Tibial artery (tissue), 4 donors: ENCODE measurements at places on chromosomes 13 and 19.

- no peak for DNase-seq
These were observed 1806.1 kb upstream of the MIR17HG start for GRCh38 chr13:89541091-89542030.

DNA sequence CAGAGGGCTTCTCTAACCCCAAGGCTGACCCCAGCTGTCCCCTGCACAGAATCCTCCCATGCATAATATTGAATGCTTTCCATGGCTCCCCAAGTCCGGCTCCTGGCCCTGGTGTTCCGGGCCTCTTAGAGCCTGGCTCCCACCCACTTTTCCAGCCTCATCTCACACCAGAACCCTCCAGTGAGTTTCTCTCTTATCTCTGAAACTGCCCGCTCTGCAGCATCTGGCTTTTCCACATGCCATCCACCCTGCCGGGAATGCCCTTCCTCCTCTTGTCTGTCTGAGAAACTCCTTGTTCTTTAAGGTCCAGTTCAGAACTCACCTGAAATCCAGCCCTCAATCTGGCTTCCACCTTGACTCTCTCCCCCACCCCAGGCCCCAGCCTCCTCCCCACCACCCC is 6.8 kb downstream of the SYNGR4 start:
- no peak for DNase-seq

DNA sequence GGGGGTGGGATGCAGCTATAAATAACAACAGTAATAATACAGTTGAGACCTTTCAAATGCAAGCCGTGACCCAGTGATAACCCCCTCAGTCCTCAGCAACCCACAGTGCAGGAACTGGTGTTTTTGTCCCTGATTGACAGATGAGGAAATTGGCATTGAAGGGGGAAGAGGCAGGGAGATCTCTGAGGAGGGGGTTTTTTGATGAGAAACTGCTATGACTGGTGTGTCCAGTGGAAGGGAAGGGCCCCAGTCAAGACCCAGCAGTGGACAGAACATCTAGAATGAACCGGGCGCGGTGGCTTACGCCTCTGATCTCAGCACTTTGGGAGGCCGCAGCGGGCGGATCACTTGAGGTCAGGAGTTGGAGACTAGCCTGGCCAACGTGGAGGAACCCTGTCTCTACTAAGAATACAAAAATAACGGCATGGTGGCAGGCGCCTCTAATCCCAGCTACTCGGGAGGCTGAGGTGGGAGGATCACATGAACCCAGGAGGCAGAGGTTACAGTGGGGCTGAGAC is 1.9 kb downstream of the MAP1S start:
- no peak for DNase-seq

GRCh38 chr19:1904860-1905109 is 414 bp upstream of the ADAT3 start:
- no peak for DNase-seq

DNA sequence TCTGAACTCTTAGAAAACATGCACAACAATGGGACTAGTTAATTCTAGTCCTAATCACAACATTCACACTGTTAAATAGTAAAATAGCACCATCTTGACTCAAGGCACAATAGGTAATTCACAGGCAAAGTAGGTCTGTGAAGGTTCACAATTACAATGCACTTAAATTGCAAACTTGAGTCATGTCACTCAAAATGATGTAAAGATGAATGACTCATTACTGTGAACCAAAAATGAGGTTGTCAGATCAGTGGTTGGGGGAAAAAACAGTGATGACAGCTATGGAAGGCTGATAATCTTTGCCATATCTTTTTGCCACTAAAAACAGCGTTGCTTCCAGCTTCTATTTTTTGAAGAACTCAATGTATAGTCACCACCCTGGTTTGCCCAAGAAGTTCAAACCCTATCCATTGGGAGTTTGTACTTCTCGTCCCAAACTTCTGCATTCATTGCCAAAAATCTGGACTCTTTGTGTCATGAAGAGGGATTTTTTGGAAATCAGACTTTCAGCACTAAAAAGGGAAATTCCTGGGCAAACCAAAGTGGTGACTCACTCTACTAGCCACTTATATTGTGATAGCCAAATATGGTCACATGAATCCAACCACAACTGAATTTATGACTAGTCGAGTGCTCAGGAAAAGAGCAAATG is 200.9 kb upstream of the TMTC4 start:
- DNase-seq = no peak

GRCh38 chr19:6534451-6535093 is 3.7 kb downstream of the TNFSF9 start:
- DNase-seq = no peak

GRCh38 chr13:49253310-49253709 is 5.6 kb downstream of the CDADC1 start:
- DNase-seq = no peak

DNA sequence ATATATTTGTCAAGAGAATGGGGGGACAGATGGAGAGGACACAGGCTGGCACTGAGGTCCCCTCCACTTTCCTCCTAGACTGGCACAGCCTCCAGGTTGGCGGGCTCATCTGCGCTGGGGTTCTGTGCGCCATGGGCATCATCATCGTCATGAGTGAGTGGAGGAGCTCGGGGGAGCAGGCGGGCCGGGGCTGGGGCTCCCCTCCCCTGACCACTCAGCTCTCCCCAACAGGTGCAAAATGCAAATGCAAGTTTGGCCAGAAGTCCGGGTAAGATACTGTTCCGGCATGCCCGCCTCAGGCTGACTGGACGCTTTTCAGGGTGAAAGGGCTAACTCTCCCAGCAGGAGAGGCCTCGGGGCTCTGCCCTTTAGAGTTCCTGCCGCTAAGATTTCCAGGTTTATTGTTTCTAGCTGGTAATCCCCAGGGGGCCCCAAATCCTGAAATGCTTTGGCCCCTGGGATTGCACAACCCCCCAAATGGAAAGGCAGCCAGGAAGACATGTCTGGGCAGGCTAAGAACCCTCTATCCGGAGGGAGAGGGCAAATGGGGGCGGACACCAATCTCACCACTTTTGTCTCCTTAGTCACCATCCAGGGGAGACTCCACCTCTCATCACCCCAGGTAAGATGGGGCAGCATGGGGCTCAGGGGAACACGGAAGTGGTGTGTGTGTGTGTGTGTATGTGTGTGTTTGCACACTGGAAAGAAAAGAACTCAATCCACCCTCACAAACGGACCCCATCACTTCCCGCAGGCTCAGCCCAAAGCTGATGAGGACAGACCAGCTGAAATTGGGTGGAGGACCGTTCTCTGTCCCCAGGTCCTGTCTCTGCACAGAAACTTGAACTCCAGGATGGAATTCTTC is 7.3 kb downstream of the FXYD3 start:
- no peak for DNase-seq

DNA sequence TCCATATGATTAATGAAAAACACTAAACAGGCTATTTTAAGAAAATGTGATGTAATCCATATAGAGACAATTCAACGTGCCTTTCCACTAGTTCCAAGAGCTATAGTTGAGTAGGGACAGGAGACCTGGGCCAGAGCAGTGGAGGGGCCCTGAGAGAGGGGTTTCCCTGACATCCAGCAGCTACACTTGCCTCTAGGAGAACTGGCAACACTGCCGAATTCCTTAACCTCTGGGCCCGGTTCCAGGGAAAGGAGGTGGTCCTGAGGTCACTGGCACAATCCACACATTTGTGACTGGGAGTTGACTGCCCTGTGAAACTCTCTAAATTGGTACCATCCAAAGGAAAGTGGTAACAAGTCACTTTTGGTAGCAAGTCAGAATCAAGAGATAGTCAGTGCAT is 264.4 kb downstream of the DCLK1 start:
- no peak for DNase-seq

GRCh38 chr13:30043631-30043925 is 193.2 kb upstream of the UBL3 start:
- DNase-seq = no peak

- DNase-seq = no peak
These were observed 32.3 kb upstream of the FGF9 start for GRCh38 chr13:21638319-21639282.

GRCh38 chr19:16185768-16186123 is 536 bp downstream of the FAM32A start:
- peak; percentile 46 for DNase-seq

DNA sequence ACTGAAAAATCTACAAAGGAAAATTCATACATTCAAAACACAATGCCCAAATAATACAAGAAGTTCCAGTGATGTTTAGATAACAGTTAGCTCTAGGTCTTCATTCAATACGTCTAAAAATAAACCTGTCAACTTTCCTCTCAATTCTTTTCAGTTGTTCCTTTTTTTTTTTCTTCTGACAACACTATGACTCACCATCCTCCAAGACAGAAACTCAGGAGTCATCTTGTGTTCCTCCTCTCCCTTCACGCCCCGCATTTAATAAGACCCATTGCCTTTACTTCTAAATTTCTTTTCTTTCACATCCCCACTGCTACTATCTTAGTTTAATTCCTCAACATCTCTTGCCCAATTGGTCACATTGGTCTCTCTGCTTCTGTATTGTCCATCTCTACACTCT is 759.9 kb downstream of the GPC5 start:
- DNase-seq = no peak

DNA sequence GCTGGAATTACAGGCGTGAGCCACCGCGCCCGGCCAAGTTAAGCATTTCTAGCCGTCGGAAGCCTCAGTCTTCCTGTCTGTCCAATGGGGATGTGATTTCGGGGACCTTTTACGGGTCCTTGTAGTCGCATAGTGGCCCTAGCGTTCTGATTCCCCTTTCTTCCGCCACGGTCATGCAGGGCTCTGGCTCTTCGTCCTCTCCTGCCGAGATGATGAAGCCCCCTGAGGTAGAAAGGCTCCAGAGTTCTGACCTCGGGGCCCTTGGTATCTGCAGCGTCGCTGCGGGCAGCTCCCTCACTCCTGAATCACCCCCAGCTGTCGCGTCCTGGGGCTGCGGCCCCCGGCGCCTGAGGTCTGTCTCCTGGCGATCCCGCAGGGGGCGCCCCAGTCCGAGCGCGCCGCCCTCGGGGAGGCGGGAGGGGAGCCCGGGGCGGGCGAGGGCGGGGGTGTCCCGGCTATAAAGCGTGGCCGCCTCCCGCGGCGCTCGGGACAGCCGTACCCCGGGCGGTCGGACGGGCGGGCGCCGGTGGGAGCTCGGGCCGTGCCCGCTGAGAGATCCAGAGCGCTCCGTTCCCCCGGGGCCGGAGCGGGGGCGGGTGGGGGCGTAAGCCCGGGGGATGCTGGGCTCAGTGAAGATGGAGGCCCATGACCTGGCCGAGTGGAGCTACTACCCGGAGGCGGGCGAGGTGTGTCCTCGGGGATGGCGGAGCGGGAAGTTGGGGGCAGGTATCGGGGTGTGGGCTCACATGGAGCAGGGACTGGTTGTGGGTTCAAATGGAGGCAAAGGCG is at the start of gene FOXA3:
Gene FOXA3, plus strand, starts transcription at position 487 of the 789 bp plus-strand sequence. Its CDS starts 131 bp downstream, at position 618.
- no peak for DNase-seq

DNA sequence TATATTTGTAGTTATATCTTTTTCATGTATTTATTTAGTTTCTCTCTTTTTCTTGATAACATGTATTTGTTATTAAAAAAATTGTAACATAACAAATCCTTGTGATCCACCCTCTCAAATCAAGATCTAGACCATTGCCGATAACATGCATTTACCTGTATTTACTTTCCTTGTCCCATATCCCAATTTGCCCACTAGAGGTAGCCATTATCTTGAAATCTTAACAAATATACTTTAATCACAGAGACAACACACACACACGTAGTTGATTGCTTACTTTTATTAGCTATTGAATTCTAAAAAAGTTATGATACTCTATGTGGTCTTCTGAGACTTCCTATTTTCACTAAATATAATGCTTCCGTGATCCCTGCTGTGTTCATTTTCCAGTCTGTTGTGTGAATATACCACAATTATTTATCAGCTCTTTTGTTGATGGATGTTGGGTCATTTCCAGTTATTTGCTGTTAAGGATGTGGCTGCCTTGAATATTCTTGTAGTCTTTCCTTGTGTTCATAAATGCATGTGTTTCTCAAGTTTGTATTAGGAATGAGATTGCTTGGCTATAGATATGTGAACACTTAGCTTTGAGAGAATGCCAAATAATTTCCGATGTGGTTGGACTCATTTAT is 31.3 kb upstream of the ZMYM2 start:
- DNase-seq = no peak

DNA sequence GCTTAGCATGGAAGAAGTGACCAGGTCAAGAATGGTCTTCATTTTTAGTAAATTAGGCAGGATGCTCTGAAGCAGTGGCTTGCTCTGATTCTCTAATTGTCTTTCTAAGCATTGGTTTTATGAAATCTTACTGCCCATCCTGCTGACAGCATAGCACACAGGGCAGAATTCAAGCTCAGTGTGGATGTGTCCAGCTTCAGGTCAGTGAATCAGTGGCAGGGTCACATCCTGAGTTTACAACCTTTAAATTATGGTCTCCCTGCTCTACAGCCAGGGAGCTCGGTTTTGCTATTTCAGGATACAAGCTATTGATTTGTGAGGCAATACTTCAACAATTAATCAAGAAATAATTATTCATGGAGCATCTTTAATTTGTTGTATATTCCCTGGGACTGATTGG is 202.3 kb upstream of the RXFP2 start:
- DNase-seq = no peak

GRCh38 chr13:51070005-51070649 is 40.9 kb downstream of the C13orf42 start:
- peak; percentile 85 for DNase-seq

DNA sequence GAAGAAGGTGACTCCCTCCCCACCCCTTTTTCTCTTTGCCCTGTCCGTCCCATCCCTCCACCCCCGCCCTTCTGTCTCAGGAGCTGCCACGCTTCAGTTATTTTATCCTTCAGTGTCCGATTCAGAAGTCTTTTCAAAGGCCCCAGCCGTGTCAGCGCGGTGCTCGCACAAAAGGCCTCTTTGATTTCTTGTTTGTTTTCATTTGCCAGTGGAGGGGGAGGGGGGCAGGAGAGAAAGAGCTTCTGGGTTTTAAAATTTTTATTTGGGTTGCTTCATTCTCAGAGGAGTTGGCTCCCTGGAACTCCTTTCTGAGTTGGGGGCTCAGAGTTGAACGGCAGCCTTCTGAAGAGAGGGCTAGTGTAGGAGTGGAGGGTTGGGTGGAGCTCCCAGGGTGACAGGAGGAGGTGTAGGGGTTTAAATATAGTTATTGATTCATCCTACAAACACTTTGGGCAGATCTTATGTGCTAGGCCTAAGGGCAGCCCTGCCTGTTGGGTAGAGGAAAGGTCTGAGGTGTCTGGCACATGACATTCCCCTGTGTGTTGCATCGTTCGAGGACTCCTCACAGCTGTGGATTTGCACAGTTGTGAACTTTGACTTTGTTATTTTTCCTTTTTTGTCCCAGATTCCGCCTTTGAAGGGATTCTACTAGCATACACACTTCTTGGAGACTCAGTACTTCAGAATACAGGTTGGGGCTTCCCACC is 36.8 kb downstream of the NFIX start:
- DNase-seq = no peak

GRCh38 chr13:113915786-113916329 is 52.0 kb upstream of the GAS6 start:
- no peak for DNase-seq

GRCh38 chr19:16134510-16134909 is 9.0 kb upstream of the HSH2D start:
- no peak for DNase-seq

GRCh38 chr13:113220141-113220598 is 10.8 kb downstream of the CUL4A start:
- no peak for DNase-seq

GRCh38 chr19:41801792-41802211 is 5.4 kb downstream of the CEACAM3 start:
- DNase-seq = no peak

GRCh38 chr19:11848594-11849469 is at the start of gene ZNF439:
Gene ZNF439 (plus strand): TSS chr19:11848726. CDS start chr19:11848868, 142 bp downstream.
- peak; percentile 95 for DNase-seq

GRCh38 chr19:51259348-51260245 is 8.7 kb downstream of the SIGLECL1 start:
- DNase-seq = peak; percentile 27
